Activated CD4-positive, alpha-beta memory T cell treated with anti-CD3 and anti-CD28 coated beads for 36 hours (primary cell): ENCODE measurements at places on chromosomes 7 and 10.

GRCh38 chr10:131211146-131211545, 100.4 kb downstream of the TCERG1L start:
- no peak for DNase-seq
- no peak overlapping the region for H3K27ac ChIP-seq
- no peak overlapping the region for H3K4me3 ChIP-seq
- H3K36me3 ChIP-seq = no peaks in the 10 kb centered on the region
- H3K4me1 ChIP-seq = no peaks in the 10 kb centered on the region
- no peaks in the 10 kb centered on the region for H3K27me3 ChIP-seq

GRCh38 chr10:132468216-132468615, 69.4 kb upstream of the INPP5A start:
- H3K4me1 ChIP-seq = peaks cover 6% of the 10 kb centered on the region
- no peak for DNase-seq
- no peak overlapping the region for H3K4me3 ChIP-seq
- peaks cover 6% of the 10 kb centered on the region for H3K27me3 ChIP-seq
- no peaks in the 10 kb centered on the region for H3K36me3 ChIP-seq

- H3K36me3 ChIP-seq = no peaks in the 10 kb centered on the region
- H3K4me1 ChIP-seq = peaks cover 10% of the 10 kb centered on the region
- peak overlapping the region; percentile 28 for H3K4me3 ChIP-seq
- DNase-seq = no peak
Observed at GRCh38 chr10:77925410-77925794, 1.2 kb downstream of the DLG5 start.

- peaks cover 1% of the 10 kb centered on the region for H3K27me3 ChIP-seq
- H3K36me3 ChIP-seq = no peaks in the 10 kb centered on the region
- H3K4me1 ChIP-seq = no peaks in the 10 kb centered on the region
Observed at GRCh38 chr7:158595068-158595467, 7.4 kb upstream of the PTPRN2 start.

- no peaks in the 10 kb centered on the region for H3K4me1 ChIP-seq
- no peak overlapping the region for H3K4me3 ChIP-seq
- no peaks in the 10 kb centered on the region for H3K36me3 ChIP-seq
- no peaks in the 10 kb centered on the region for H3K27me3 ChIP-seq
Observed at GRCh38 chr7:70523249-70523988, 608.5 kb upstream of the GALNT17 start.

- H3K4me3 ChIP-seq = no peak overlapping the region
- peak overlapping the region; percentile 38 for H3K27ac ChIP-seq
- H3K36me3 ChIP-seq = peaks cover 2% of the 10 kb centered on the region
- peaks cover 23% of the 10 kb centered on the region for H3K4me1 ChIP-seq
- peak; percentile 42 for DNase-seq
- H3K27me3 ChIP-seq = no peaks in the 10 kb centered on the region
Observed at GRCh38 chr7:30028749-30029635, 780 bp downstream of the PLEKHA8 start.

- DNase-seq = no peak
- H3K4me3 ChIP-seq = no peak overlapping the region
- peaks cover 12% of the 10 kb centered on the region for H3K4me1 ChIP-seq
- peaks cover 5% of the 10 kb centered on the region for H3K36me3 ChIP-seq
- H3K27me3 ChIP-seq = no peaks in the 10 kb centered on the region
Observed at GRCh38 chr7:129702316-129702715, 90.8 kb downstream of the NRF1 start.

- H3K4me3 ChIP-seq = no peak overlapping the region
- no peak overlapping the region for H3K27ac ChIP-seq
- no peaks in the 10 kb centered on the region for H3K36me3 ChIP-seq
- peaks cover 5% of the 10 kb centered on the region for H3K4me1 ChIP-seq
- DNase-seq = no peak
Observed at GRCh38 chr10:128280271-128280670, 154.0 kb upstream of the MKI67 start.
